NCI-H1930 (cell line): ENCODE measurements at places on chromosomes 3 and 15.

GRCh38 chr3:69012800-69013252 is 658 bp downstream of the EOGT start:
- DNase-seq, result no peak

DNA sequence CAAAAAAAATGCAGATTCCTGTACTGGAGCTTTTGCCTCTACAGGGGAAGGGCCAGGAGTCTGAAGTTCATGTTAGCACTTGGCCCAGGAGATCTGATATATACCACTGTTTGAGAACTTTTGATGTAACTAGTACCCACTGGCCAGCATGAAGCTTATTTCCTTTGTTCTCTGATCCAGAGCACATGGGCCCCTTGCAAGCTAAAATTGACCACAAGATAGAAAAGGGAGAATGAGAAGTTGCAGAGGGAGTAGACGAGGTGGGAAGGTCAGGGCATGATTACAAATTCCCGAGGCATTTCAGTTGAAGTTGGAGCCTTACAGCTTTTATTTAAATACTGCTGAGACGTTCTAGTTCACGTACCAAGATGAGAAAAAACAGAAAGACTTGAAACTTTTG is 28.2 kb downstream of the TGM4 start:
- no peak for DNase-seq

- no peak for DNase-seq
Measured at GRCh38 chr15:60418096-60418495, 20.3 kb upstream of the ANXA2 start.

DNA sequence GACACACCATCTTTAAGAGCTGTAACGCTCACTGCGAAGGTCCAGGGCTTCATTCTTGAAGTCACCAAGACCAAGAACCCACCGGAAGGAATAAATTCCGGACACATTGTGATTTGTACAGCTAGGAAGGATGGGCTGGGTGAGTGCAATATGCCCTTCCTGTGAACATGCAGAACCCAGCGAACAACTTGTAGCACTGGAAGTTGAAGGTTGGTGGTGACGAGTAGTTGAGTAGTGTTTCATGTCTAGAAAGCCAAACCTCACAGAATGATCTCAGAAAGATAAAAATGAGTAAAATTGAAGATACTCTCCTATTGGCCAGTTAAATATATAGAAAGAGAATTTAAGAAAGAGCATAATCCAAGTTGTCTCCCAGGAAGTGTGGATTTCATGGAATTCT is 462.2 kb upstream of the CFAP20DC start:
- no peak for DNase-seq

GRCh38 chr3:181707980-181708379 is 3.7 kb upstream of the SOX2 start:
- DNase-seq, result no peak

- no peak for DNase-seq
Measured at GRCh38 chr15:39397883-39398282, 183.0 kb upstream of the THBS1 start.

- no peak for DNase-seq
Measured at GRCh38 chr3:156620260-156620659, 54.1 kb upstream of the TIPARP start.

- no peak for DNase-seq
Measured at GRCh38 chr3:105593315-105593714, 226.6 kb downstream of the ALCAM start.

DNA sequence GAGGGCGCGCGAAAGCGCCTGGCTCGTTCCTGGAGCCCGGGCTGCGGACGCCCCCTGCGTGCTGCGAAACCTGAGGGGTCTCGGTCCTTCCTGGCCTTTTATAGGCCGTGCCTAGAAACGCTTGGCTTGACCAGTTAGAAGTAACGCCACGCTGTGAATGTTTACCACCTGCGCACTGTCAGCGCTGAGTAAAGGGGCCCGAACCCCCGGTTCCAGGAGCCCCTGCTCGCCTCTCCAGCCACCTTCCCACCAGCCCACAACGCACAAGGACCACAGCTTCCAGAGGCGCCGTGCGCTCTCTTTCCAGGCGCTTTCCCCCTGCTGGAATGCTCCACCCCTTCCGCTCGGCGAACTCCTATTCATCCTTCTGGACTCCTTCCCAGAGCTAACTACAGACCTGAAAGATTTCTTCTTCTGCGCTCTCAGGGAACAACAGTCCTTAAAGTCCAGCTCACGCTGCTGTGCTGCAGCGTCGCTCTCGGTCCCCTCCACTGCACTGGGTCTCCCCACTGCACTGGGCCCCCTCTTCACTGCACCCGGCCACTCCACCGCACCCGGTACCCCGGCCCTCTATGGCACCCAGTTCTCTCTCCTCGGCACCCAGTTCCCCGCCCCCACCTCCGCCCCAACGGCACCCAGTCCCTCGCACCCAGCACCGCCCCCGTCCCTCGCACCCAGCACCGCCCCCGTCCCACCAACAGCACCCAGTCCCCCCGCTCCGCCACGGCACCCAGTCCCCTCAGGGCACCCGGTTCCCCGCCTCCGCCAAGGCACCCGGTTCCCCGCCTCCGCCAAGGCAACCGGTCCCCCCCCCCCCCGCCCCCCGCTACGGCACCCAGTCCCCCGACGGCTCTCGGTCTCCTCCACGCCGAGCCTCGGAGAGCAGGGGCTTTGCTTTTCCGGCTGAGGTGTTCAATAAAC is 69.8 kb downstream of the SQOR start:
- DNase-seq, result no peak

- DNase-seq, result no peak
Measured at GRCh38 chr3:54859184-54859583, 68.7 kb downstream of the LRTM1 start.

DNA sequence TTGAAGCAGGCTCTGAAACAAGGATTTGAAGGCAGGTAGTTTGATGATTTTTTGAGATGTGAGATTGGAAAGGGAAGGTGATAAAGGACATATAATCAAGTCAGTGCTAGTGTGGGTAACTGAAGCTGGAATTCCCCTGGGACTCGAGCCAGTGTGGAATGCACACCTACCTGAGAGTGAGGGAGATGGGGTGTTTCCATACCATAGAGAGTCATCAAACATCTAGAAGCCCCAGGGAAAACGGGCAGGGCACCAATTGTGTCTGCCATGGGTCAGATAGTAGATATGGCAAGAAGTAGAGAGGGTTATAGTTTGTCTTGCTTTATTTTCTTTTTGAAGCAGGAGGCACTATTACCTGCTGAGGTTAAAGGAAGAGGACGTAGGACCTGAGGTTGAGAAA is 120.0 kb downstream of the SSR3 start:
- DNase-seq, result no peak
